Caco-2 (cell line): ENCODE measurements at places on chromosomes 1 and 21. TPM values are rescaled to one million over a fixed set of nuclear protein-coding genes. Genes with fewer than 3 reads are reported as not detected.

DNA sequence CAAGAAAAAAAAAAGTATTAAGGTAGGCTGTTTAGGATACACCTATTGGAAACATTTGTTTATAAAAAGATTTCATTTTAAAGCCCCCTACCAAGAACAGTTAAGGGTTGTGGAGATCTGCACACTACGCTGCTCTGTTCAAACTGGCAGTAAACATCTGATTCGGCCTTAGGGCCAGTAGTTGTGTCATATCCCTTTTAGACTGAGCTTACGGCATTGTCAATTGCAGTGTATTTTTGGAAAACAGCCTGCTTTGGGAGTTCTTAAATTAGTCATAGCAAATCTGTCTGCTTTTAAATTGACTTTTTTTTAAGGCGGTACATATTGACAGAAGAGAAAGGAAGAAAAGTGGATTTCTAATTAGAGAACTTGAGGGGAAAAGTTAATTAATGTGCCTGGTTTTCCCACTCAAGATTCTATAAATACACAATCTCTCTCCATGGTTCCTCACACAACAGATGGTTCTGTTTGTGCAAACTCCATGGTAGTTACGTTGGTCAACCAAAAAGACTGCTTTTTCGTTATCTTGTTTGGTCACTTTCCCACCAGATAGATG is 1.7 kb upstream of the ELK4 start:
- no peak overlapping the region for H3K4me3 ChIP-seq
- H3K27ac ChIP-seq: no peak overlapping the region
- H3K4me1 ChIP-seq: peaks cover 8% of the 10 kb centered on the region; the same call in 1 of the 2 replicates
- no peaks in the 10 kb centered on the region for H3K27me3 ChIP-seq
- H3K36me3 ChIP-seq: no peaks in the 10 kb centered on the region

DNA sequence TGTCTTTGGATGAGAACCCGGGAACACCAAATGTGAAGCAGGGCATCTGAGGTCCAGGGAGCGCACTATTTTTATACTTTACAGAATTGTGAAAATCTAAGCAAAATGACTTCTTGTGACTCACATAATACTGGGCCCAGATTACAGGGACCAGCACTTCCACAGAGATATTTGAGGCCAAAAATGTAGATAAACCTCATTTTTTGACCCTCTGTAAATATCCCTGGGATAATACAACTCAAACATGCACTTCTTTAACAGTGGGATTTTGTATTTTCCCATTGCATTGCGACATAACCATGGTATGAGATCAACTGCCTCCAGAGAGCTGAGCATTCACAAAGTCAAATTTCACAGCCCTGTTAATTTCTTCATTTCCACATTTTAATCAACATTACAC is 289.4 kb upstream of the ADGRL4 start:
- no peaks in the 10 kb centered on the region for H3K36me3 ChIP-seq
- H3K27ac ChIP-seq: no peak overlapping the region
- H3K4me1 ChIP-seq: no peaks in the 10 kb centered on the region
- no peak for DNase-seq
- H3K27me3 ChIP-seq: no peaks in the 10 kb centered on the region
- no peak overlapping the region for H3K4me3 ChIP-seq

DNA sequence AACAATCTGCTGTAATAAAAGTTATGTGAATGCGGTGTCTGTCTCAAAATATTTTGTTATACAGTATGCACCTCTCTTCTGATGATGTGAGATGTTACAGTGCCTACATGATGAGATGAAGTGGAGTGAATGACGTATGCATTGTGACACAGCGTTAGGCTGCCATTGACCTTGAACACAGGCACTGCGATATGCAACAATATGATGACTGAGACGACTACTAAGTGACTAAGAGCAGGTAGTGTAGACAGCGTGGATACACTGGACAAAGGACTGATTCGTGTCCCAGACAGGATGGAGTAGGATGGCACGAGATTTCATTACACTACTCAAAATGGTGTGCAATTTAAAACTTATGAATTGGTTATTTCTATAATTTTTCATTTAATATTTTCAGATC is 8.4 kb downstream of the SGIP1 start:
- no peaks in the 10 kb centered on the region for H3K27me3 ChIP-seq
- DNase-seq: no peak
- no peaks in the 10 kb centered on the region for H3K36me3 ChIP-seq
- no peaks in the 10 kb centered on the region for H3K4me1 ChIP-seq
- H3K4me3 ChIP-seq: no peak overlapping the region

- no peaks in the 10 kb centered on the region for H3K4me1 ChIP-seq
- DNase-seq: no peak
- no peaks in the 10 kb centered on the region for H3K36me3 ChIP-seq
- no peaks in the 10 kb centered on the region for H3K27me3 ChIP-seq
Observed at GRCh38 chr1:195200772-195201171, 1407.5 kb downstream of the KCNT2 start.

- H3K27me3 ChIP-seq: no peaks in the 10 kb centered on the region
- H3K4me1 ChIP-seq: no peaks in the 10 kb centered on the region
- no peak within 1 kb of the TSS for H3K27ac ChIP-seq
- no peaks in the 10 kb centered on the region for H3K36me3 ChIP-seq
- peak; percentile 98 for DNase-seq
- peak within 1 kb of the TSS; percentile 92 for H3K4me3 ChIP-seq
Observed at GRCh38 chr1:51878616-51879336, at the start of gene NRDC. NRDC (minus strand) TSS chr1:51878727; CDS start chr1:51878615, 112 bp downstream.

DNA sequence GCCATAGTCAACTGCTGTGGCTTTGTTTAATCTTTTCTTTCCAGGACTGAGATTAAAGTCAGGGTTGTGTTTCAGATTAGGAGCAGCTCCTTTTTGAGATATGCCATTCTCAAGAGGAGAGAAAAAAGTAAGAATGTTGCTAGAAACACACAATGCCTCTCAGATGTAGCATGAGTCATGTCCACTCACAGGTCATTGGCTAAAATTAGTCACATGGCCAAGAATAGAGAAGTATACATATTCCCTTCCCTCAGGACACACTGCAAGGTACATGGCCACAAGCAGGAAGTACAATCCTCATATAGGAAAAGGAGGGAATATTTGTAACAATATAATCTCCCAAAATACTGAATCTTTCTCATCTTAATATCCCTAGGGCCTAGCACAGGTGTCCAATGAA is 141.9 kb upstream of the PTBP2 start:
- no peak for DNase-seq
- no peaks in the 10 kb centered on the region for H3K36me3 ChIP-seq
- no peaks in the 10 kb centered on the region for H3K27me3 ChIP-seq
- H3K4me3 ChIP-seq: no peak overlapping the region

GRCh38 chr21:42389449-42389835 is 6.4 kb downstream of the TMPRSS3 start:
- H3K4me1 ChIP-seq: peaks cover 18% of the 10 kb centered on the region
- no peak for DNase-seq
- H3K27ac ChIP-seq: no peak overlapping the region
- no peaks in the 10 kb centered on the region for H3K36me3 ChIP-seq
- no peak overlapping the region for H3K4me3 ChIP-seq

The SPATC1L gene
- total RNA-seq: 3.1 and 4.6 TPM in 2 replicates

The RGS13 gene
- total RNA-seq: not detected in 2 replicates

- H3K36me3 ChIP-seq: no peaks in the 10 kb centered on the region
- DNase-seq: no peak
- no peak overlapping the region for H3K4me3 ChIP-seq
- no peak overlapping the region for H3K27ac ChIP-seq
- H3K27me3 ChIP-seq: no peaks in the 10 kb centered on the region
Observed at GRCh38 chr1:118254001-118254400, 69.0 kb upstream of the SPAG17 start.

The SPOCD1 gene
- 0.26 and 0.66 TPM in 2 replicates for total RNA-seq

The GNAT2 gene
- not detected in 2 replicates for total RNA-seq

GRCh38 chr1:19765623-19766022 is 34.1 kb downstream of the TMCO4 start:
- H3K27ac ChIP-seq: no peak overlapping the region
- no peaks in the 10 kb centered on the region for H3K4me1 ChIP-seq
- no peaks in the 10 kb centered on the region for H3K36me3 ChIP-seq
- no peaks in the 10 kb centered on the region for H3K27me3 ChIP-seq
- no peak for DNase-seq
- H3K4me3 ChIP-seq: no peak overlapping the region

The MRPL9 gene
- 122 and 131 TPM in 2 replicates for total RNA-seq

DNA sequence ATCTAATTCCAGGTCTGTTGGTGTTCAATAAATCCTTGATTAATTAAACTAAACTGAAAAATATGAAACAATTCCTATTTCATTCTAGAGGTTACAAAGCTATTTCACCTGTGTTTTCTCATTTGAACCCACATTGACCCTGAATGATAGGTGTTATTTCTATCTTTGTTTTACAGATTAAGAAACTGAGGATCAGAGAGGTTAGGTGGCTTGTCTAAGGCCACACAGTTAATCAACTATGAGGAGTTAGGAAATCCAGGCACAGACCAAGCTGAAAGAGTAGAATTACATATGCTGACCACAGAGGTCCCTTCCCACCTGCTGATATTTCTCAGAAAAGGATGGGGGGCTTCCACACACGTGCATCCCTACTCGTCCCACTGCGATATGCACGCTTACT is 487 bp downstream of the PIGR start:
- DNase-seq: no peak
- peaks cover 19% of the 10 kb centered on the region for H3K4me1 ChIP-seq

DNA sequence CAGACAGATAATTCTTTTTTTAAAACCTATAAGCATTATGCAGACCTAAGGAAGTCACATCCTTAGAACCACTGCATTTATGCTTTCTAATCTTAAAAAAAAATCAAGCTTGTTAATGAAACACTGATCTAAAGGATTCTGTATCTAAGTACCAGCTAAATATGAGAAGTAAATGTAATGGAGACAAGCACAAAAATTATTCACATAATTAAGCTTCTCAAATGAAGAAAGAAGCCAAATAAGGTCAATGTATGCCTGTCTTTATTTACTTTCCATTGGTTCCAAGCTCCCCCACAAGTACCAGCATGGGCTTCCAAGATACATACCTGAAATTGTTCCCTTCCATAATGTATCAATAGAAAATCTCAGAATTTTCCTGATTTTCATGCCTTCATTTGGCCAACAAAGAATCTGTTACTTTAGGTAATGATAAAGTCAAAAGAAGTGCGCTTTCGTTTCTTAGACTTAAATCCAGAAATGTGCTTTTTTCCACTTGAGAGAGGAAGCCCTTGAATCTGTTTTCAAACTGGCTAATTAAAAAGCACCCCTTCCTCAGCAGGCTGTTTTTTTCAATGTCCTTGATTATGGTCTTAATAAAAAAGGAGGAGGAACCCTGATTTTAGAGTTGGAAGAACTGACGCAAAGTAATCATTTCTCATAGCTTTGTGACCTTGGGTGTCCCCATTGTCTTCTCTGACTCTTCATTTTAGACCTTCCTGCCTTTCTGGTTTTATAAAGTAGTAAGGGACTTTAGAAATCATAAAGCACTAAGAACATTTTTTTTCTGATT is 3.8 kb downstream of the RGS2 start:
- H3K27me3 ChIP-seq: no peaks in the 10 kb centered on the region
- H3K36me3 ChIP-seq: no peaks in the 10 kb centered on the region; the same call in 1 of the 2 replicates
- H3K4me1 ChIP-seq: no peaks in the 10 kb centered on the region
- H3K27ac ChIP-seq: no peak overlapping the region

DNA sequence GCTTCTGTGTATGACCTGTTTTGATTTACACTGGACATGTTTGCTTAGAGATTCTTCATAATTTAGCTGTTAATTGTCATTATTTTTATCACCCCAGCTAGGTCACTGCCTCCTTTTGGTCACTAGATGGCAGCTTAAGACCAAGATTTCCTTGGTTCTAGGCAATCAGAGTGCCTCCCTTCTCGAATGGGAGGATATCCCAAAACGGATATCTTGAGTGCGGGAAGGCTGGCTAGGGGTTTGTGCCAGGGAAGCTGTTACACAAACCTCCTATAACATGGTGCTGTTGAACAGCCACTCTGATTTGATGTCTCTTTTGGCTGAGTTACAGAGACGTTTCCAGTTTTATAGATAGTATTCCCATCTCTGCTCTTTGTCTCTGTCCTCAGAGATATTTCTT is 283.5 kb downstream of the S1PR1 start:
- H3K27me3 ChIP-seq: no peaks in the 10 kb centered on the region
- DNase-seq: peak; percentile 14
- no peaks in the 10 kb centered on the region for H3K36me3 ChIP-seq
- no peak overlapping the region for H3K4me3 ChIP-seq

The USP1 gene
- total RNA-seq: 35.0 and 39.3 TPM in 2 replicates

- H3K4me3 ChIP-seq: no peak overlapping the region
- no peak for DNase-seq
- no peaks in the 10 kb centered on the region for H3K36me3 ChIP-seq
- H3K4me1 ChIP-seq: no peaks in the 10 kb centered on the region
- no peaks in the 10 kb centered on the region for H3K27me3 ChIP-seq
- no peak overlapping the region for H3K27ac ChIP-seq
Observed at GRCh38 chr1:111484391-111485026, 10.7 kb downstream of the C1orf162 start.

DNA sequence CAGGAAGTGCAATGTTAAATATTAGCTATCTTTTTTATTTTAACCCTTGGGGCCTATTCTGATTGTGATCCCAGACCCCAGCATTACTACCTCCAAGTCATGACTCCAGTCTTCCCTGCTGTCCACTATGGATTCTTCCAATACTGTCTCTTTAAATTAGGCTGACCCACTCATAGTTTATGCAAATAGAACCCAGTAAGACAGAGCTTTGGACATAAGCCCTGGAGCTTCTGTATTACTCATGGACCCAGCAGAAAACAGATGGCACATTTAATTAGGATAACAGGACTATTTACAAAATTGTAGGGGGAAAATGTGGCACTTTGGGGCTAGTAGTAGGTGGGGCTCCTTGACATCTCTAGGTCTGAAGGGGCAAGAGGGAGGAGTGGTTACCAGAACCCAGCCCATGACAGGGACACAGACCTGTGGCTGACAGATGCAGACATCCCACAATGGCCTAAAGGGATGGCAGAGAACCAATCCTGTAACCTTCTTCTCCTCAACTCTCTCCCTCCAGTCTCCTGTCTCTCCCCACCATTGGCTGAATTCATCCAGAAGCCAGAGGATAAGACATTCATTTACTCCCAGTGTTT is 233.5 kb downstream of the OMA1 start:
- no peaks in the 10 kb centered on the region; the same call in none of the 2 replicates for H3K27me3 ChIP-seq
- no peak for DNase-seq
- no peaks in the 10 kb centered on the region for H3K36me3 ChIP-seq
- H3K4me3 ChIP-seq: no peak overlapping the region
- no peaks in the 10 kb centered on the region for H3K4me1 ChIP-seq

GRCh38 chr21:24716281-24716918 is 890.9 kb downstream of the MRPL39 start:
- DNase-seq: no peak
- H3K27ac ChIP-seq: no peak overlapping the region
- no peaks in the 10 kb centered on the region for H3K27me3 ChIP-seq

The RNU1-2 gene
- total RNA-seq: 1,622 and 1,638 TPM in 2 replicates

GRCh38 chr1:101183388-101183699 is 53.5 kb upstream of the S1PR1 start:
- no peak for DNase-seq
- H3K4me1 ChIP-seq: no peaks in the 10 kb centered on the region
- H3K27ac ChIP-seq: no peak overlapping the region
- H3K4me3 ChIP-seq: no peak overlapping the region
- no peaks in the 10 kb centered on the region for H3K27me3 ChIP-seq
- H3K36me3 ChIP-seq: no peaks in the 10 kb centered on the region
